ENCODE measurements at places on chromosomes 7 and 10.

DNA sequence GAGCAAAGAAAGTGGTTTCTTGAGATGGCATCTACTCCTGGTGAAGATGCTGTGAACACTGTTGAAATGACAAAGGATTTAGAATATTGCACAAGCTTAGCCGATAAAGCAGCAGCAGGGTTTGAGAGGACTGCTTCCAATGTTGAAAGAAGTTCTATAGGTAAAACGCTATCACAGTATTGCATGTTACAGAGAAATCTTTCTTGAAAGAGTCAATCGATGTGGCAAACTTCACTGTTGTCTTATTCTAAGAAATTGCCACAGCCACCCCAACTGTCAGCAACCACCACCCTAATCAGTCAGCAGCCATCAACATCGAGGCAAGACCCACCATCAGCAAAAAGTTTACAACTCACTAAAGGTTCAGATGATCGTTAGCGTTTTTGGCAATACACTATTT lies 59.9 kb downstream of the SLC29A4 start:
- no peak for DNase-seq

DNA sequence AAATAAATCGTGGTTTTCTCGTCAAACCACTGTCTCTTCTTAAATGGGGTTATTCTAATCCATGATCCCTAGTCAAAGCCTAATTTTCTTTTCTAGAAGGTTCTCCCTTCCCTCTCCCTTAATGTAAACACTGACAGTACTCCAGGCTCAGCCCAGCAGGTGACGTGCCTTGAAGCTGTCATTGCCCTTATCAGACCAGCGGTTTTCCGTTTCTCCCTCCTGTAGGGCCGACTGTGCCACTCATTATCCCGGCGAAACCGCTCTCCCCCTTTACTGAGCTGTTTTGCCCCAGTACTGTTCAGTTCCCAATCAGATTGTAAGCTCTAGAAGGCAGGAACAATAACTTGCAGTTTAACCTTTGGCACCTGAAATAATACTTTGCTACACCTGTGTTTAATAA lies 153.5 kb upstream of the RHEB start:
- no peak for DNase-seq

GRCh38 chr10:96700374-96701099 lies 19.8 kb downstream of the PIK3AP1 start:
- DNase-seq, result no peak

- DNase-seq, result no peak
These were observed 135.6 kb upstream of the HPS1 start for GRCh38 chr10:98582363-98582762.

- no peak for DNase-seq
These were observed 334.1 kb downstream of the GLRX3 start for GRCh38 chr10:130470286-130470685.

DNA sequence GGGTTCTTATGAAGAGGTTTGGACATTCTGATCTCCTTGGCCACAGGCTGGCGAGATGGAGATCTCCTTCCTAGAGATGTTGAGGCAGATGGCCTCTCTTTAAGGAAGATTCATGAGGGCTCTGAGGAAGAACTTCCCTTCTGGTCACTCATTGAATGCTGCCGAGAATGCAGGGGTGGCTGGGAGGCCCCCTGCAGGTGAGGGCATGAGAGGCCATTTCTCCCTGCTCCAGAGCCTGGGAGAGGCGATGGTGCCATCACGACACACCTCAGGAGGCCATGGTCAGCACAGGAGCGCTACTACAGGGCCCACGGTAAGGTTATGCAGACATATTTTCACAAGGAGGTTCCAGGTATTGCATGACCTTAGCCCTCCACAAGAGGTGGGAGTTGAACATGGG lies 40.2 kb downstream of the CXCL12 start:
- no peak for DNase-seq

- peak; percentile 79 for DNase-seq
These were observed 15.5 kb downstream of the CARD11 start for GRCh38 chr7:3028071-3028757.

GRCh38 chr7:48300301-48300700 lies 129.0 kb downstream of the ABCA13 start:
- no peak for DNase-seq

DNA sequence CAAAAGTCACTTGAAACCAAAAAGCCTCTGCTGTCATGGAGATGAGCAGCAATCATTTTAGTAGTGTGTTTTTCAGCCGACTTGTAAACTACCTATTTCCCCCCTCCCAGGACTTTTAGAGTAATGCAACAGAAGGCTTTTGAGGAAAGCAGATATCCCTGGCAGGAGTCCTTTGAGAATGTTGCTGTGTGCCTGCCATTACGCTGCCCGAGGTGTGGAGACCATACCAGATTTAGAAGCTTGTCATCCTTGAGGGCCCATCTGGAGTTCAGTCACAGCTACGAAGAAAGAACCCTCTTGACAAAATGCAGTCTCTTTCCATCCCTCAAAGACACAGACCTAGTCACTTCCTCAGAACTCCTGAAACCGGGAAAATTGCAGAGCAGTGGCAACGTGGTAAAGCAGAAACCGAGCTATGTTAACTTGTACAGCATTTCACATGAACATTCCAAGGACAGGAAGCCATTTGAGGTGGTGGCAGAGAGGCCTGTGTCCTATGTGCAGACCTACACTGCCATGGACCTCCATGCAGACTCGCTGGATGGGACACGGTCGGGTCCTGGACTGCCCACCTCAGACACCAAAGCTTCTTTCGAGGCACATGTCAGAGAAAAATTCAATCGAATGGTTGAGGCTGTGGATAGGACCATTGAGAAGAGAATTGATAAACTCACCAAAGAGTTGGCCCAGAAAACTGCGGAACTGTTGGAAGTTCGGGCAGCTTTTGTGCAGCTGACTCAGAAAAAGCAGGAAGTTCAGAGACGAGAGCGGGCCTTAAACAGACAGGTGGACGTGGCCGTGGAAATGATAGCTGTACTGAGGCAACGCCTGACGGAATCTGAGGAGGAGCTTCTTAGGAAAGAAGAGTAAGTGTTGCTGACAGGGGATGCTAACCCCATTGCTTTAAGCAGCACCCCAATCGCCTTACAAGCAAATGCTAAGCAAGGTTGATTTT lies 2.2 kb downstream of the ZNF365 start:
- DNase-seq, result no peak

DNA sequence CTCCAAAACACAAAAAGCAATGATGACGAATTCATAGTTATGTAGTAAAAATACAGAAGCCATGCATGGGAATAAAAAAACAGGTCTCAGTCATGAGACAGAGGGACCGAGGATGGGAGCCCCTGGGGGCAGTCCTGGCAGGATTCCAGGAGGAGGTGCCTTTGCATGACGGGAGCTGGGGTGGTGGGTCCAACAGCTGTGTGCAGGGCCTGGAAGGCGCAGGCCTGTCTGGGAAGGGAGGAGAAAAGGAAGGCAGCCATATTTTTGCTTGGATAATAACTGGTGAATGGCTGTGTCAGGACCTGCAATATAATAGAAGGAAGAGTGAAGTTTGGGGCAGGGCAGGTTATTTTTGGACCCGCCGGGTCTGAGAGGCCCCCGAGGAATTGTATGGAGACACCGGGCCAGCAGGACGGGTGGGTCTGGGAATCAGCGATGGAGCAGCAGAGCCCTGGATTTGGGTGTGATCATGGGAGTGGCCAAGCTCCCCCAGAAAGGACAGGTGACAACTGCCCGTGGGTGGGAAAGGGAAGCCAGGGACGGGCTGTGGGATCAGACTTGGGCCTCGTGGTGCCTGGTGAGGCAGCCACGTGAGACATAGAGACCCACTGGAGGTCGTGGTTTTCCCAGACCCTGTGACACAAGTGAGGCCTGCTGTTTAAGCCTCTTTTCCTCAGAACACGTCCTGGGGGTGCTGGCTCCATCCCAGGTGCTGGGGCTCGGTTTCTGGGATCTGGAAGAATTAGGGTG lies 2.9 kb upstream of the JAKMIP3 start:
- DNase-seq, result no peak

DNA sequence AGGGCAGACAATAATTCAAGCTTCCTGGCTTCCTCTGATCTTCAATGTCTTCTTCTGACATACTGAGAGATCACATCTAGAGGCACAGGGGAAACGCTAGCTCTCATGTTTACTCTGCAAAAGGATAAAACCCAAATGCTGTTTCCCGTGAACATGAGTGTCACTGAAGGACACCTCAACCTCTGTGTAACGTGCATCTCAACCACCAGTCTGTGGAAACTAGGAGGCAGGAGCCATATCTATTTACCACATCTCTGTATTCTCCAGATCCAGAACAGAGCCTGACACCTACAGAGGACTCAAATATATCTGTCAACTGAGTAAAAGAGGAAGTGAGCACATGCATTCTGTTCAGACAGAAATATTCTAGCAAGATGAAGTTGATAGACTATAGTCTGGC lies 140.3 kb upstream of the TARP start:
- no peak for DNase-seq

GRCh38 chr10:53115660-53116059 lies 343.1 kb upstream of the MBL2 start:
- no peak for DNase-seq

GRCh38 chr7:2947058-2947780 lies 96.4 kb downstream of the CARD11 start:
- DNase-seq, result peak; percentile 13

- DNase-seq, result no peak
These were observed 7.2 kb downstream of the PYROXD2 start for GRCh38 chr10:98407744-98408241.

- no peak for DNase-seq
These were observed 575.0 kb downstream of the XPNPEP1 start for GRCh38 chr10:109348324-109348723.

DNA sequence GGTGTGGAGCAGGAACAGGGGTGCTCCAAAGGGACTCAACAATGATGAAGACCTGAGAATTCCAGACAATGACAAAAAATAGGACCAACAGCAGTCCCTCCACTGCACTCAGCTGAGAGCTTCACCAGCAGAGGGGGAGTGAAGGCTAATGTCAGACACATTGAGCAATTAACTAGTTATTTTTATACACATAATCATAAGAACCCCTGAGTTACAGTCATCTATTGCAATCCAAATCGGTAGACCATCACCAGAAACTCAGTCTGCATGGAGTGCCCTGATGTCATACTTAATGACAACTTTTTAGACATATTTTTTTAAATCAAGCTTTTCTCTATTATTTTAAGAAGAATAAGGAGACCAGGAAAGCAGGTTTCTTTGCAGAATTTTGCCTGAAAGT lies 30.6 kb upstream of the IKZF1 start:
- no peak for DNase-seq

DNA sequence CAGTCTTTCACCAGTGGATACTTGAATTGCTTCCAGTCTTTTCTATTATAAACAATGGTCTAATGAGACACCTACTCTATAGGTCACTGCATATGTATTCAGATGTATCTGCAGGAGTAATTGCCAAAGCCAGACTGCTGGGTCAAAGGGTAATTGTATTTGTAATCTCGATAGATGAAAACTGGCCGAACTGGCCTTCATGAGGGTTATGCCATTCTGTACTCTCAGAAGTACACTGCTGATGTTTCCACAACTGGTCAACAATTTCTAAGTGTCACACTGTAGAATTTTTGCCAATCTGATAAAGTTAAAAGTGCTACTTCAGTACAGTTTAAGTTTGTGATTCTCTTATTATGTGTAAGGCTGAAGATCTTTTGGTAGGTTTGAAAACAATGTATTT lies 64.6 kb downstream of the JAZF1 start:
- no peak for DNase-seq

DNA sequence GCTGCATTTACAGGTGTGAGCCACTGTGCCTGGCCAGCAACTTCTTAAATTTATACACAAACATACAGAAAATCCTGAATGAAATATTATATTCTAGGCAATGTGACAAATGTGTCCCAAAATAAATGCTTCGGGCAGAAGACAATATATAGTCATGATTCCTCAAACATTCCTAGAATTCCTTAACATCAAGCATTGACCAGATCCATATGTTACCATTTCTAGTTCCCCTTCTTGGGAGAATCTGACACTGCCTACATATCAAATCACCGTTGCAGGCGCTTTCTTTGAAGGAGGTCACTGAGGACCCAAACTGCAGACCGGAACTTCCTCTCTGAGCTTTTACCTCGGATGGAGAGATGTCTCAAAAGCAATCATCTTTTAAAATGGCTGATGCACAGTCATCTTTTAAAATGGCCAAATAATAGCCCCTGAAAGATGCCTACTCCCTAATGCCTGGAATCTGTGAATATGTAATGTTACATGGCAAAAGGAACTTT lies 323.5 kb downstream of the PHF14 start:
- DNase-seq, result no peak

DNA sequence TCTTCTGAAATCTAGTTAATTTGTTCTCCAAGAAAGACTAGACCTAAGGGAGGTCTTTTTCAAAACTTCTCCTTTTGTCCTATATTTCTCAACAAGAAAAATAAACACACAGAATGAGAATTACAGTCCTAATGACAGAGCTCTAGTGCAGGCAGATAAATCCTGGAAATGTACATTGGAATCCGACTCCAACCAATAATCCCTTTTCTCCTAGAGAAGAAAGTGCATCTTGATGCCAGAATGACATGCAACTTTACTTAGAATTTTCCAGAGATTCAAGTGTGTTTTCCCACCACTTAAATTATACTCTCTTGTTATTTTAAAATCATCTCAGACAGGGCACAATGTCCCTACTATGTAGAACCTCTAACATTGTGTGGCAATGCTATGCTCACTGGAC lies 68.2 kb downstream of the MET start:
- no peak for DNase-seq

DNA sequence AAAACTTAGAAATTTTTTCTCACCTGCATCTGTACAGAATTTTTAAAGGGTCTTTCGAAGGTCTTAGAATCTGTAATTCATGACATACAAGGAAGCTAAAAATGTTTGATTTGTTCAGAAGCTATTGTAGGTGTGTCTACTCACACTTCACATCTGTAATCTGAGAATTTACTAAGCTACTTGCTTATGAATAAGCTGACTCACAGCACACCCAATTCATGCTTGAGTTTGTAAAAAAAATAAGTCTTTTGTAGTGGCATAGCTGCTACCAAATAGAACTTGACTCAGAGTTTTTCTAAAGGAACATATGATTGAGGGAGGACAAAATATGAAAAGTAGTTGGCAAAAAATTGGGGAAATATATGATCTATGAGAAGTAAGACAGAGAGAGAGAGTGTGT lies 12.7 kb upstream of the AGR2 start:
- no peak for DNase-seq

DNA sequence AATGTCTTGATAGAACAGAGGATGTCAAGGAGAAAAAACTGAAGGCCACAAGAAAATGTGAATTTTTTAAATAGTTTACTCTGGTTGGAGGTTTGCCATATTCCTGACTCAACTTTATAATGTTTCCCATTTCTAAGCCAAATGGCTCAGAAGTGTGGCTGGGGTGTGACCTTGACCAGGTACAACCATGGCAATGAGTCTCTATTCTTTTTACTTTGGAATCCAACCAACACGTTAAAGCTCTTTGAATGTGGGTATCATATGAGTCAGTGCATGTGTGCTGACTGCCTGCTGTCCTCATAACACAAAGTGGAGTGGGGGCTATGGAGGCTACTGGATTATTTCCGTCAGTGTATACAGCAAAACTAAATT lies 33.5 kb upstream of the DLD start:
- DNase-seq, result no peak

Measured in activated T-cell treated with anti-CD3 and anti-CD28 coated beads, Interleukin-2, amount 50 U/mL, for 48 hours (primary cell).